ENCODE measurements at places on chromosomes 2 and 18.

DNA sequence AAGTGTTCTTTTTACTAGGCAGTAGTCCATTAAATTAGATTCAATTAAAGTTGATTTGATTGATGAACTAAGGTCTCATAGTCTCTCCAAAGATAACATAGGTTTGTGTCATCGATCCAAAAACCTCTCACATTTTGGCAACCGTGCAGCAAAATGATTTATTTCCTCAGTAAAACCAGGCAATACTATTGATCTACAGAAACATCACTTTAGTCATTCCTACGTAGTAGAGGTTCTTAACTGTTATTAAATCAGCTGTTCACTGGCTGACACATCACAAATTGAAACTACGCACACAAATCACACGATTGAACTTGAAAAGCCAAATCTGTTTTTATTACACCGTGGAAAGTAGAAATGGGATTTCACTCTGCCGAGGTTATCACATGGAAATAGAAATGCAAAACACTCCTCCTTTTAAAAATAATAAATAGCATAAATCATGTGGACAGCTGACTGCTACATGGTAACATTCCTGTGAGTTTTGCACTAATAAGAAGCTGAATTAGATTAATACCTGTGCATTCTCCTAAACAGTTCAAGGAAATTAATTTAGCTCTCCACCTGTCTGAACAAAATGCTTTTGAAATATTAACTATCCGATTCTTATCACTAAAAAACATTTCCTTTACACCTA lies 262.5 kb downstream of the CDH20 start:
- no peak for DNase-seq

GRCh38 chr2:162521871-162522650 lies 178.1 kb downstream of the GCA start:
- no peak for DNase-seq

- no peak for DNase-seq
Observed at GRCh38 chr2:239312741-239313667, 87.8 kb downstream of the HDAC4 start.

DNA sequence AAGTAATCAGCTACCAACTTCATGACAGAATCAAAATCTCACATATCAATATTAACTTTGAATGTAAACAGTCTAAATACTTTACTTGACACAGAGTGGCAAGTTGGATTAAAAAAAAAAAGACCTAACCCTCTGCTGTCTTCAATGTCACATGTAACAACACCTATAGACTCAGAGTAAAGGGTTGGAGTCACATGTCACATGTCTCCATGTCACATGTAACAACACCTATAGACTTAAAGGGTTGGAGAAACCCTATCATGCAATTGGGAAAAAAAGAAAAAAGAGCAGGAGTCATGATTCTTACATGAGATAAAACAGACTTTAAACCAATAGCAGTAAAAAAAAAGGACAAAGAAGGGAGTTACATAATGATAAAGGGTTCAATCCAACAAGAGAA lies 665.3 kb upstream of the LRRTM1 start:
- no peak for DNase-seq

- DNase-seq: no peak
Observed at GRCh38 chr2:64862623-64863022, 126.6 kb upstream of the SLC1A4 start.

DNA sequence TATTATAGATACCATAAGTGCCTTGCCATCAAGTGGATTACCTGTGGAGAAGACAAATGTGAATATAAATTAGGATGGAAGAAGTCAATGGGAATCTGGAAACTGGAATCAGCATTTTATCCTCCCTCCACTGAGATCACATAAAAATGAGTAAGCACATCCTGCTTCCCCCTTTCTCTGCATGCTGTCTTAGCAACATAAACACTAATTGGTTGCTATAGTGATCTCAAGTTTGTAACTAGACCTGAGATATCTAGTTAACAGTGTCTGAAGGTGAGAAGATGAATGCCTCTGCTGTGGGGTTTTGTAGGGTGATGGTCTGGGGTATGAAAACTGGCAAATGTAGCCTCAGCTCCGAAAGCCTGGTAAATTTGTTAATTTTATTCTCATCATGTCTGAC lies 1357.5 kb upstream of the CELF4 start:
- DNase-seq: peak; percentile 10

DNA sequence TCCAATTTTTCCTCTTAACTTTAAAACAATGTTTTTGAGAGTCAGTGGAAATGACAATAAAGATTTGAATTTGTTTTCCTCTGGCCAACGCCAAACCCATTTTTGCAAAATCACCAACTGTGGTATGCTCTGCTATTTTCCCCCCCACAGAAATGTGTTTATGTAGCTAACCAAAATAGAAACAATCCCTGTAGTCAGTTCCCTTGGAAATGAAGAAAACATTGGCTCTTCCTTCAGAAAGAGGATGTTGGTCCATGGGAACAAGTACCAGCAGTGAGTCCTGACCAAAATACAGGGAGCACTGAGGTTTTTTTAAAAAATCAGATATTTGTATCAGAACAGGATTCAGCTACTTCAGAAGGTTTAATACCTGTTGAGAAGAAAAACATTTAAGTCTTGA lies 65.3 kb downstream of the SLC40A1 start:
- DNase-seq: no peak

GRCh38 chr2:38586931-38587330 lies 15.8 kb downstream of the HNRNPLL start:
- DNase-seq: no peak

DNA sequence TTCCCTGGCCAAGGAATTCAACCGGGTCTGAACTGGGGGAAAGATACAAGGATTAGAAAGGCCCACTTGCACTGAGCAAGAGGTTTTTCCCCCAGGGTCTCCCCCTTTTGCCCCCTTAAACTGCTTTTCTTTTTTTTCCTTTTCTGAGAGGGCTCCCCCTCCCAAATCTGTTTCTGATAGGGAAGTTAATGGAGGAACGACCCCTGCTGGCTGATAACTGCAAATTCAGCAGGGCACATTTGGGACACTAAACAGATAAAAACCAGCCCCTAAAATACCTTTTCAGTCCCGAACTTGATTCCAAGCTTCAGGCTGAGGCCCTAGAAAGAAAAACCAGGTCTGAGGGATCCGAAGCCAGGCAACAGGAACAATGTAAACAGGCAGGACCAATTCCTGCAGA lies 1012.4 kb upstream of the CRIM1 start:
- no peak for DNase-seq

DNA sequence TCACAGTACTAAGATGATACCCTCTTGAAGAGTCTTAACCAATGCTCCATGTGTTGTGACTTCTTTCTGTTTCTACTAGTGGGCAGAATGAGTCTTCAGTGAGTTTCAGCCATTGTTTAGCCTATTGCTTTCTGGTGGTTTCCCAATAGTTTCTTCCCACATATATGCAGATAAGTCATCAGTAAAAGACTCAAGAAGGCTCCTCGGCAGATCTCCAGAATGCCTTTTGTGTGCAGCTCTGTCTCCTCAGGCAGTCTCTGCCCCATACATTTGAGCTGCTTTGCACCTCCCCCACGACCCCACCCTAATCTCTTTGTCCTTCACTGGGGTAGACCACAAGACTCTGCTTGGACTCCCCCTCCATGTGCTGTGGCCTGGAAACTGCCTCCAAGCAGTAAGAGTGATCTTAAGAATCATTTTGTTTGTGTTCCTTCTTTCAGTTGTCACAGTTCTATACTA lies 71.6 kb upstream of the CHRNA1 start:
- DNase-seq: no peak

DNA sequence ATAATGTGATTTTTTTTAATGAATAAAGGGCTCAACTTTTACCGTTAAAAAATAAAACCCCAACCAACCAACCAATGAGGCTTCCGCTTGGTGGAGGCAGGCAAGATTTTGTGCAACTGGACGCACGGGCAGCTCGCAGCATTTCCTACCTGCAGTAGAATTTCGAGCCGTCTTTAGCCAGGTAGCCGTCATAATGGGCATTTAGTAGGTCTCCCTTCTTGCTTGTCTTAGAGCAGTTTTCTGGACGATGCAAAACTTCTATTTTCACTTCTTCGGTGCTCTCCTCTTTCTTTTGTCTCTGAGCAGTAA lies 316 bp downstream of the FKBP7 start:
- DNase-seq: peak; percentile 18

GRCh38 chr2:36399050-36399449 lies 43.5 kb downstream of the CRIM1 start:
- DNase-seq: no peak

- DNase-seq: no peak
Observed at GRCh38 chr2:181157326-181157725, 176.9 kb downstream of the UBE2E3 start.

DNA sequence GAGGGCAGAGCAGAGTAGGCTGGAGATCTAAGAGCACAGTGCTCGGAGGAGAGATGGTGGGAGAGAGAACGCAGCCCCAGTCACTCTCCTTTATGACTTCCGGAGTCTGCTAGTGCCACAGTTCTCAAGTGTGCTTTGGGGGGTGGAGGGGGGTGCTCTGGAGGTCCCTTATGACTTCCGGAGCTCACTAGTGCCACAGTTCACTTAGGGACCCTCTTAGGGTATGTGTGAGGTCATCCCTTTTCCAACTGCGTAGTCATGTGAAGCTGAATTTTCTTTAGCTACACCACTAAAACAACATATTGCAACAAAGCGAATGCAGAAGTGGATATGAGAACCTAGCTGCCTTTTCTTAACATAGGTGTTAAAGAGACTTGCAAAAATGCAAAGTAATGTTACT lies 153.7 kb upstream of the KCTD1 start:
- no peak for DNase-seq

GRCh38 chr2:98583816-98584618 lies 24.3 kb downstream of the COA5 start:
- DNase-seq: no peak

DNA sequence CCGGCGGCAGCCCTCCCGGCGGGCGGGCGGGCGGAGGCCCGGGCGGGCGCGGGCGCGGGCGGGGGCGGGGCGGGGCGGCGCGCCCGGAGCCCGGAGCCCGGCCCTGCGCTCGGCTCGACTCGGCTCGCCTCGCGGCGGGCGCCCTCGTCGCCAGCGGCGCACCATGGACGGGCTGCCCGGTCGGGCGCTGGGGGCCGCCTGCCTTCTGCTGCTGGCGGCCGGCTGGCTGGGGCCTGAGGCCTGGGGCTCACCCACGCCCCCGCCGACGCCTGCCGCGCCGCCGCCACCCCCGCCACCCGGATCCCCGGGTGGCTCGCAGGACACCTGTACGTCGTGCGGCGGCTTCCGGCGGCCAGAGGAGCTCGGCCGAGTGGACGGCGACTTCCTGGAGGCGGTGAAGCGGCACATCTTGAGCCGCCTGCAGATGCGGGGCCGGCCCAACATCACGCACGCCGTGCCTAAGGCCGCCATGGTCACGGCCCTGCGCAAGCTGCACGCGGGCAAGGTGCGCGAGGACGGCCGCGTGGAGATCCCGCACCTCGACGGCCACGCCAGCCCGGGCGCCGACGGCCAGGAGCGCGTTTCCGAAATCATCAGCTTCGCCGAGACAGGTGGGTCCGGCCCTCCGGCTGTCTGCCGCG lies at the start of gene INHBB:
Gene INHBB, plus strand, starts transcription at position 111 of the 641 bp plus-strand sequence. Its CDS starts 53 bp downstream, at position 164.
- no peak for DNase-seq

DNA sequence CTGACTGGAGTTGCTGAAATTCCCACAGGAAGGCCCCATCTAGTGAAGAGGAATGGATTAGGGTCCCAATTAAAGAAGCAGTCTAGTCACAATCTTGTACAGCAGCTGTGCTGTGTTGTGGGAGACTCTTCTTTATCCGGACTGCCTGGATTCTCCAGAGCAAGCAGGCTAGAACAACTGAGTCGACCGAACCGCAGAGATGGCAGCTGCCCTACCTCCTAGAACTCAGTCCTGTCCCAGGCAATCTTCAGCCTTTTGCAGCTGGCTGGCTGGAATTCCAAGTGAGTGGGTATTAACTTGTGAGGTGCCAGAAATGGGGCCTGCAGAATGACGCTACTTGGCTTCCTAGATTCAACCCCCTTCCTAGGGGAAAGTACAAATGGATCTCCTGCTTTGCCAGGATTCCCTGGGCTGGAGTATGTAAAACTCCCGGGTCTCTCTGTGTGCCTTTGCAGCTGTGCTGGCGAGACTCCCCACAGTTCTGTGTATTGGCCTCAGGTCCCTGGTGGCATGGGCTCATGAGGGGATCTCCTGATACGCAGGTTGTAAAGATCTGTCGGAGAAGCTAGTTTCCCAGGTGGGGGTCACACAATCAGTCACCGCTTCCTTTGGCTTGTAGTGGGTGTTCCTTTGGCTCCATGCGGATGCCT lies 1952.6 kb upstream of the LRRTM1 start:
- DNase-seq: no peak

- peak; percentile 21 for DNase-seq
Observed at GRCh38 chr2:138827426-138828054, 47.4 kb upstream of the NXPH2 start.

- no peak for DNase-seq
Observed at GRCh38 chr18:36780748-36781147, 48.1 kb downstream of the TPGS2 start.

DNA sequence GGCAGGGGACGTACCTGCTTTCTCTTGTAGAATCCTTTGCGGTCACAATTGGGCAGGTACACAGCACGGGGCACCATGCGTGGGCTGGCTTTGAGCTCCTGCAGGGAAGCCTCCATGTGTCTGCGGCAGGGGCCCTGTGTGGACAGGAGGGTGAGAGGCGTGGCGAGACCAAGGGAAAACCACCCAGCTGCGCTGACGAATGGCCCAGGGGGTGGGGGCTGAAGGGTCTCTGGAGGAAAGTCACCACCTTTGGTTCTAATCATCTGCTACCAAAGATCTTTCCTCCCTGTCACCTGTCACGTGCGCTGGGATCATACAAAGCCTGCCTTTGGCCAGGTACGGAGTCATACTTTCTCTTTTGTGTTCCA lies 17.3 kb downstream of the IGFBP5 start:
- DNase-seq: no peak

DNA sequence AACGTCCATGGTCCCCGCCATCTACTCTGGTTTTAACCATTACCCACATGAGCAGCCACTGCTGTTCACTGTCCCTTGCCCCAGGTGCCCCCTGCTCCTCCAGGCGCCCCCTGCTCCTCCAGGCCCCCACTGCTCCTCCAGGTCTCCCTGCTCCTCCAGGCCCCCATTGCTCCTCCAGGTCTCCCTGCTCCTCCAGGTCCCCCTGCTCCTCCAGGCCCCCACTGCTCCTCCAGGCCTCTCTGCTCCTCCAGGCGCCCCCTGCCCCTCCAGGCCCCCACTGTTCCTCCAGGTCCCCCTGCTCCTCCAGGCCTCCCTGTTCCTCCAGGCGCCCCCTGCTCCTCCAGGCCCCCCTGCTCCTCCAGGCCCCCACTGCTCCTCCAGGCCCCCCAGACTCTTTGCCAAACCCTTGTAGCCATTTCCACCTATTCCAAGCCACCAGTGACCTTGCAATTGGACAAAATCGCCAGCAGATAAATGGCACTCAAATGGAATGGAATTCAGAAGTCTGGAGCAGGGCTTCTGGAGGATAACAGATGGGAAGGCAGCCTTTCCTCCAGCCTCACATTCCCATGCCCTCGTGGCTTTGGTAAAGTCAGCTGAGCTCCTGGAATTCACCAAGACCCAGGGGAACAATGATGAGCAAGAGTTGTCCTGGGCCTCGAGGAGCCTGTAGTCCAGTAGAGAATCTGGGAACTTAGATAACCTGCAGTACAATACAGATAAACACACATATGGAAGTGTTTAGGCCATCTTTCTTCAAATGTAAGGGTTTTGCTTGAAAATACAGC lies 13.3 kb upstream of the RPL31 start:
- DNase-seq: no peak

GRCh38 chr2:136032192-136032591 lies 46.8 kb upstream of the DARS1 start:
- no peak for DNase-seq
